ENCODE measurements at places on chromosomes 3 and 15.

- no peak for DNase-seq
Observed at GRCh38 chr15:48616216-48616615, 29.3 kb downstream of the FBN1 start.

DNA sequence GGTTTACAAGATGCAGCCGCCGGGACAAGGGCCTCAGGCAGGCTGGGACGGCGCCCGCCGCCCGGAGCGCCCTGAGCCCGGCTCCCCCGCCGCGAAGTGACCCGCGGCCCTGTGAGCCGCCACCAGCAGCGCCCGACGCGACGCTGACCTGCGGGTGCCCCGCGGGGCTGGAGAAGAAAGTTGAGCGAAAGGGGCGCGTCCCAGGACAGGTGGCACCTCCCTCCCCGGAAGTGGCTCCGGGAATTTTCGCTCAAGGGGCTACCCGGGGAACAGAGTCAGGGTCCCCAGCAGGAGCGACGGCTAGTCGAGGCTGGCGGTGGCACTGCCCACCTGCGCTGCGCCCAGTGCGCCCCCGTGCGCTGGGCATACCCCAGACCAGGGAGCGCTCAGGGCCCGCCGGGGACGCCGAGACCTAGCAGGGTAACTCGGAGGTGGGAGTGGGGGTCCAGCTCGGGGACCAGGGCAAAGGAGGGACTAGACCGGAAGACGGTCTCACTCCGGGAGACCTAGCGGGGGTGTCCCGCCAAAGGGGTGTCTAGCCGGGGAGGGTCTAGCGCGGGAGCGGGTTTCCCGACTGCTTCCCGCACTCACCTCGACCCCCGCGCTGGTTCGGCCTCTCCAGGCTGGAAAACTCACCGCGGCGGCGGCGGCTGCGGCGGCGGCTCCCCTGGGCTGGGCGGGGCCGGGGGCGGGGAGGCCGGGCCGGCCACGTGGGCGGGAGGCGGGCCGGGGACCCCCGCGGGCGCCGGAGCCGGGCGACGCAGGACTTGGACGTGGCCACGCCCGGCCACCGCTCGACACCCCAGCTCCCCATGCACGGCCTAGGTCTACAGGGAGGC is 18.4 kb downstream of the SPATA12 start:
- DNase-seq = no peak

DNA sequence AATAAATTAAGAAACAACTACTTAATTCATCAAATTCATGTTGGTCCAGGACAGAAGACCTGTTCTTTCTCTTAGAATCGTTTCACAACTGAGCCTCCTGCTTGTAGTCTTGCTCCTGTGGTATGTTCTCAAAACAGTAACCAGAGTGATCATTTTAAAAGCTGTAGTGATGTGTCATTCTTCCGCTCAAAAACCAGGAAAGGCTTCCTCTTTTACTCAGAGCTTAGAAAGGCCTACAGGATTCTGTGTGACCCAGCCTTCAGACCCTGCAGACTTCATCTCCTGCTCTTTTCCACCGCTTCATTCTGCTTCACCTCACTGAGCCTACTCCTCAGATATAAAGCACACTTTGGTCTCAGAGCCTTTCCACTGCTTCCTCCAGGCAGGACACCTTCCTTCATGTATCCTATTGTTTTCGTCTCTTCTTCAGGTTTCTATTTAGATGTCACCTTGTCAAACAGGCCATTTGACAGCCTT is 22.7 kb downstream of the ST6GAL1 start:
- peak; percentile 59 for DNase-seq

DNA sequence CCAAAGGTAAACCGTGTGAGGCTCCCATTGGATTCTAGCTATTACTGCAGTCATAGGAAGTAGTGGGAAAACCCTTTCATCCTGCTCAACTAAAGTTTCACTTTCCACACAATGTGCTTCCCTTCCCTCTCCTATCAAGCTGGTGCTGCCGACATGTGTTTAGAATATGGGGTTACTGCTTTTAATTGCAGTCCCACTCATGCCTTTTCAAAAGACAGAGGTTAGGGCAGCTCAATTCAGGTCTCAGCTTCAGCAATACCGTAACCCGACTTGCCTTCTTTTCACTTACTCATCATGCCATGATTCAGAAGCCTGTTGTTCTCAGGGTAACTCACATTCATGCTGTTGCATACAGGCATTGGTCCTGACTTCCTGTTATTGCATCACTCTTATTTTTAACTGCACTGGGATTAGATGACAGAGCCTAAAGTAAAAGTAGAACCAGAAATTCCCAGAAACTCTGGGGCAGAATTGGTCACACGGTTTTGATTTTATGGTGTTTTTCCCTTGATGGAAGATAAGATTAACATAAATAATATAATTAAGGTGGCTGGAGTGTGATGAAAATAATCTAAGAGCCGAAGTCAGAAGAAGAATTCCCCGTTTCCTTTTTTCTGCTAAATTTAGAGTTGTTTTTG is 45.7 kb downstream of the C2CD4B start:
- peak; percentile 90 for DNase-seq

DNA sequence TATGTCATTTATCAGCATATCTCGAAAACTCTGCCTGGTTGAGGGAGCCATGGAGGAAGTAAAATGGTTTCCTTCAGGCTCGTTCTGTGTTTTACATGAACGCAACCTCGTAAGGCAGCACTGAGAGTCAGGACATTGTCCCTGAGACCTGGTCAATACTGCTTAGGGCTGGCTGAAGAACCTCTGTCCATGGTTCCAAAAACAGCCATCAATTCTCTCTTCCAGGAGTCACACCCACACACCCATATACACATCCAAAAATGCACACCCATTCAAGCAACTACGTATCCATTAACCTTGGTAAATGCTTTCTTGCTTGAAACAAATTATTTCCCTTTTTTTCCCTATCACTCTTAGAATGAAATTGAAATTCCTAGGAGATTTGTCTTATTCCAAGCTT is 91.0 kb upstream of the CHL1 start:
- DNase-seq = no peak

DNA sequence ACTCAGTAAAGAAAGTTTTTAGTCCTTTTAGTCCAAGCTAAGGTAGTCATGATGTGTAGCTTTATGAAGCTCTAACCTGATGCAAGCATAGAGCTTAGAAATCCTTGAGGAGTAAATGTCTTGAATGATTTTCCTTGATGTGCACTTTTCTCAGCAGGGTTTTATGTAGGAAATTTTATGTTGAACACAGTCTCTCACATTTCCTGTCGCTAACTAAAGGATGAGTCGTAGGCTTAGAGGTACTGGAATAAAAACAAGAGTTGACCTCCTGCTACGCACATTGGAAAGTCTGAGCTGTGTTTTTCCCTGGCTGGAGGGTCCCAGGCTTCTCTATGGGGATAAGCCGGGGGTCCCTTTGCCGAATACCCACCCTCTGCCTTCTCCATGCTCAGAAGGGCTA is 34.7 kb upstream of the ZPLD1 start:
- no peak for DNase-seq

DNA sequence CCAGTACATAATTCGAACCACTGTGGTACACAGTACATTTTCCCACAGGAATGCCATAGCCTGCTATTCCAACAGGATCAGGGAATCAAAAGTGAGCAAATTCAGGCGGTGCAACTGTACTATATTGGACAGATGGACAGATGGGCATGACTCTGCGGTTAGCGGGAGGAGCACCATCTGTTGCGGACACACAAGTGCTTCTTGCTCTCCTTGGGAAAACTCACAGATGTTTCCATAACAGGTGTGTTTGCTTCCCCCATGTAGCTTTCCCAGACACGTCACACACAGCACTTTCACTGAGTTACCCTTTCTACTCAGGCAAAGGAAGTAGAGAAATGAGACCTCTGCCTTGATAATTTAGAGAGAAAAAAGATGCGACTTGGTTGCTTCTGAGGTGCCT is 325.1 kb upstream of the THBS1 start:
- DNase-seq = no peak

- DNase-seq = no peak
Observed at GRCh38 chr3:124364317-124365020, 365.8 kb upstream of the UMPS start.

GRCh38 chr15:63051156-63052066 is 8.9 kb downstream of the TPM1 start:
- DNase-seq = peak; percentile 96

GRCh38 chr15:90644952-90645725 is 72.0 kb upstream of the BLM start:
- DNase-seq = no peak

DNA sequence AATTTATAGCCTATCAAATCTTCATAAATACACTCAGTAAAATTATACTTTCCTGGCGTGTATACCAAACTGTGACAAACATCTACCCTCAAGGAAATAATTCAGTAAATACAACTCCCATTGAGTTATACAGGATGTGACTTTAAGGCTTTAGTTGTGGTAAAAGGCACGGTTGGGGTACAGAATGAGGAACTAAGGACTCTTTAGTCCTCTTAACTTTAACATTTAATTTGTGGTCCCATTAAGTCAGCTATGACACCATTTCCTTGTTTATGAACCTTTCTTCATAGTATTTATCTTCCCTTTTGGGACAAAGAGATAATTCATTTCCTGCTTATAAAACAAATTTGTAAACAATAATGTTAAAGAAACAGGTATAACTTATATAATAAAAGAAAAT is 30.2 kb downstream of the IFT80 start:
- DNase-seq = peak; percentile 62

GRCh38 chr3:13654330-13655060 is 105.6 kb downstream of the FBLN2 start:
- no peak for DNase-seq

DNA sequence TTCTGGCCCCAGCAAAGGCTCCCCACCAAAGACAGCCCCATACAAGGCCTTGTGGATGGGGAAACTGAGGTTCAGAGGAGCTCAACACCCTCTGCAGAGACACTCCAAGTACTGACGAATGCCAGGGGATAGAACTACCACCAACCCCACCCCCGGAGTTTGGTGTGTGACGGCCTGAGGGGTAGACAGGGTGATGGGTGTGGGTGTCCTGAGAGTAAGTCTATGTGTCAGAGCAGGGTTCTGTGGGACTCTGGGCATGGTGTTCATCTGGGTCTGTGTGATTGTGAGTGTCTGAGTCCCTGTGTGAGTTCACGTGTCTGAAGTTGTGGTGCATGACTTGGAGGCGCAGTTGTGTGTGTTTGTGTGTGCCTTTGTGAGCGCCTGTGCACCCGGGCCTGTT is 7.4 kb downstream of the PTH1R start:
- no peak for DNase-seq

DNA sequence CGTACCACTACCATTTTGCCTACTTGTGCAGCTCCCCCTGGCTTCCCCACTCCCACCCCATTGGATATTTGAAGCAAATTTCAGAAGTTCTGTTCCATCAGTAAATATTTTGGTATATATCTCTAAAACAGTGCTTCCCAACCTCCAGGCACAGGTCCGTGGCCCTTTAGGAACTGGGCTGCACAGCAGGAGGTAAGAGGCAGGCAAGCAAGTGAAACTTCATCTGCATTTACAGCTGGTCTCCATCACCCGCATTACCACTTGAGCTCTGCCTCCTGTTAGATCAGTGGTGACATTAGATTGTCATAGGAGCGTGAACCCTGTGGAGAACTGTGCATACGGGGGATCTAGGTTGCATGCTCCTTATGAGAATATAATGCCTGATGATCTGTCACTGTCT is 97.2 kb upstream of the LRRFIP2 start:
- DNase-seq = no peak

- DNase-seq = no peak
Observed at GRCh38 chr3:149493315-149494021, 19.0 kb downstream of the TM4SF4 start.

DNA sequence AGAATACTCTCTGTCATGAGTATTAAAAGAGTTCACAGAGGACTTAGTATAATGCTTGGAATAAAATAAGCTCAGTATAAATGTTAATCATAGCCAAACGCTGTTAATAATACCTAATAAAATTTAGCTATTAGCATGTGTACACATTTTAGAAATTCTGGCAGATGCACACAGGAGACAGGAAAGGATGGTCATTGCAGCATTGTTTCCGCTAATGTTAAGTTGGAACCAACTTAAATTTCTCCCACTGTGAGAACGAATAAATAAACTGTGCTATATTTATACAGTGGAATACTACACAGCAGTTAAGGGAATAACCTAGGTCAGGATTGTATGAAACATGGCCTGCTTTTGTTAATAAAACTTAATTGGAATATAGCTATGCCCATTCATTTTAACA is 370.4 kb upstream of the TGFBR2 start:
- DNase-seq = no peak

GRCh38 chr3:130259166-130259874 is 86.2 kb upstream of the COL6A5 start:
- no peak for DNase-seq

DNA sequence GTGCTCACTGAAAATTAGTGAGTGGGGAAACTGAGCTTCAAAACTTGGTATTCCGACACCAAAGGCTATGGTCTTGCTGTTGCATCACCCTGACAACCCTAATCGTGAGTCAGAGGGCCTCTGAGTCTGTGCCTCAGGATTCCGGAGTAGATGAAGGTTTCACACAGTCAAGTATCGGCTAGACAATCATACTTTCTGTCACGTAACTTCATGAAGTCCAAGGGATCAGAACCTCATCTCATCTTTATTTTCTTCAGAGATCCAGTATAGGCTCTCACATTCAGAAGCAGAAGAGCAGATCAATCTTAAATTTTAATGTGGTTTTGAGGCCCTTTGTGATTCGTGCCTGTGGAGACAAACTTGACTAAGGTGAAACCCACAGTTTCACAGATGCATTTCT is 26.1 kb upstream of the NECTIN3 start:
- no peak for DNase-seq

GRCh38 chr3:195549931-195550519 is 6.9 kb upstream of the PPP1R2 start:
- no peak for DNase-seq

DNA sequence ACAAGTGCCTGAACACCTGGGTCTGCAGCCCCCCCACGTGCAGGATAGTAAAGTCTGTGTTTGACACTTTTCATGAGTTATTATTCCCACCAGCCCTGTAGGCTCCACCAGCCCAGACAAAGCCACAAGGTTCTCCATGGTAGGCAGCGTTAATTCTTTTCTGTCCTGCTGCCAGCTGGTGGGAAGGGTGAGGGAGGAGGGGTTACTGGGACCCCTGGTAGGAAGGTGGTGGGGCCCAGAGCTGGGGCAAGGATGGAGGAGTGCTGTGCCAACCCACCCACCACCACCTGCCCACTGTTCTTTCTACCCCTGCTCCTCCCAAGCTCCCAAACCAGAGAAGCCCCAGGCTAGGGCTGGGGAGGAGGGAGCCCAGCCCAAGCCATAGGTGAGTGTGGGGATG is 20.8 kb upstream of the SEMA3F start:
- DNase-seq = no peak

GRCh38 chr3:194518652-194519051 is 31.9 kb upstream of the ATP13A3 start:
- no peak for DNase-seq

- no peak for DNase-seq
Observed at GRCh38 chr15:72540606-72541237, 66.6 kb downstream of the ARIH1 start.

DNA sequence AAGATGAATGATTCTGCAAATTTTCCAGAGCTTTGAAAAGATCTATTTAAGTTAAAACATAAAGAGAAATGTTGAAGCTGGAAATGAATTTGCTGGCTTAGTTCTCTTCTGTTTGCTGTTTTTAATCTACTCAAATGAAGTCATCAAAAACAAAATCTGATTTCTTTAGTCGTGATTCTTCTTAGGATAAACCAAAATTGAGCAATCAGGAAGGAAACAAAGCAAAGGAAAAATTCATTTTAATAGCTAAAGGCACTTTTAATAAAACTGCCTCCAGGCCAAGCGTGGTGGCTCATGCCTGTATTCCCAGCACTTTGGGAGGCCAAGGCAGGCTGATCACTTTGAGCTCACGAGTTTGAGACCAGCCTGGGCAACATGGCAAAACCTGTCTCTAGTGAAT is 91.2 kb downstream of the DUT start:
- no peak for DNase-seq

All from OCI-M1 (cell line).